ENCODE measurements at places on chromosomes 6 and 20.

DNA sequence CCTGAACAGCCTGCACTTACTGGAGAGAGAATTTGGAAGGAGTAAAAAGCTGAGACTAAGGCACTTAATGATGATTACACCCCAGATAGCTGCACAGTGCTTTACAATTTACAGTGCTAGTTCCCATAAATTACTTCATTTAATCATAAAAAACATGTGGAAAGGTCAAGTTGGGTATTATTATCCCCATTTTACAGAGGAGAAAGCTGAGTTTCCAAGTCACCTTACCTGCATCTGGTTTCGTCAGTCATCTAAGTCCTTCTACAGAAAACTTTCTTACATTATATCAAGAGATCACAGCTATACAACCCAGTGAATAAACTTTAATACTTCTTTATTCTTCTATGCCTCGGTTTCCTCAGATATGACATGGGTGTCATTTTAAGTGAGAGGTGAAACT is 3.3 kb downstream of the PTPRK start:
- no peak for DNase-seq

DNA sequence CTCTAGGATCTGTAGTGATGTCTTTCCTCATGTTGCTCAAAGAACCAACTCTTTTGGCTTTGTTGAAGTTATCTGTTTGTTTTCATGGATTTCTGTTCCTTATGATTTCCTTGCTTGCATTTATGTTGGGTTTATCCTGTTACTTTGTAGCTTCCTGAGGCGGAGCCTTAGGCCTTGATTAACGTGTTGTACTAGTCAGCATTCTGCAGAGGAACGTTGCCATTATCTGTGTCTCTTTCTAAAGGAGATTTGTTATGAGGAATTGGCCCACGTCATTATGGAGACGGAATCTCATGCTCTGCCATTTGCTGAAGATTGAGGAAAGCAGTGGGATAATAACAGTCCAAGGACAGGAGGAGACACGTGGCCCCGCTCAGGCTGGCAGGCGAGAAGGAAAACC is 29.9 kb downstream of the UCKL1 start:
- DNase-seq = no peak

GRCh38 chr6:157025437-157025836 is 248.3 kb downstream of the ARID1B start:
- DNase-seq = no peak

- no peak for DNase-seq
Observed at GRCh38 chr20:63641146-63641791, 12.0 kb downstream of the STMN3 start.

GRCh38 chr20:47019121-47019824 is 124.6 kb downstream of the EYA2 start:
- no peak for DNase-seq

DNA sequence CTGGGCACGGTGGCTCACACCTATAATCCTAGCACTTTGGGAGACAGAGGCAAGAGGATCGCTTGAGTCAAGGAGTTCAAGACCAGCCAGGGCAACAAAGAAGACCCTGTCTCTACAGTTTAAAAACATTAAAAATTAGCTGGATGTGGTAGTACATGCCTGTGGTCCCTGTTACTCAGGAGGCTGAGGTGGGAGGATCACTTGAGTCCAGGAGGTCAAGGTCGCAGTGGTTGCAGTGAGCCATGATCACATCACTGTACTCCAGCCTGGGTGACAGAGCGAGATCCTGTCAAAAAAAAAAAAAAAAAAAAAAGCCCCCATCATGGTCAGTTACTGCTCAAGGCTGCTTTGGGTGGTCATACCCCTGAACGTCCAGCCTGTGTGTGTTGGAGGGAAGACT is 55.8 kb downstream of the ARHGAP40 start:
- DNase-seq = no peak

DNA sequence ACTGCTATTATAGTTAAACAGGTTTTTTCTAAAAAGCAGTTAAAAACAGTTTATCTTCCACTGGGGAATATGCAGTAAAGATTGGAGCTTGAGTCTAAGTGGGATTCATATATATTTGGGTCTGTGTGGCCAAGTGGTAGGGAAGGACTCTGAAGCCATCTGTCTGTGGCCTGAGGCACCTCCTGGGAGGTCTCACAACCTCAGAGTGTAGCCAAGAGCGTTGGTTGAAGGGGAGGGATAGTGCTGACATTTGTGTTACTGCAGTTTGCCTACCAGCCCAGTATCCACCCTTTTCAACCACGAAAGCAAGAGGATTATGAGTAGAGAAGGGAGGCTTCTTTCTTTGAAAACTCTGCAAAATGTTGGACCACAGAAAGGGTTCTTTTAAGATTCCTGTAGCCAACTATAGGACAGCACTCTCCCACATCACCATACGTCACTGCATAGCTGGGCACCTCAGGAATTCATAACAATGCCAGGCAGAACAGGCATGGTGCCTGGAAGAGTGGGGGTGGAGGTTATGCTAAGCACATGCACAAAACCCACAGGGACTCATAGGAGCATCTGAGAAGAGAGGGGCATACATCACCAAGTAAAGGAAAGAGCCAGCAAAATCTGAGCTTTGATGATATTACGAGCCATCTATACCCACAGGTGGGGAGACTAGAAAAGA is 90.5 kb upstream of the HEY2 start:
- no peak for DNase-seq

GRCh38 chr20:62297449-62298227 is 5.2 kb upstream of the ADRM1 start:
- DNase-seq = no peak

DNA sequence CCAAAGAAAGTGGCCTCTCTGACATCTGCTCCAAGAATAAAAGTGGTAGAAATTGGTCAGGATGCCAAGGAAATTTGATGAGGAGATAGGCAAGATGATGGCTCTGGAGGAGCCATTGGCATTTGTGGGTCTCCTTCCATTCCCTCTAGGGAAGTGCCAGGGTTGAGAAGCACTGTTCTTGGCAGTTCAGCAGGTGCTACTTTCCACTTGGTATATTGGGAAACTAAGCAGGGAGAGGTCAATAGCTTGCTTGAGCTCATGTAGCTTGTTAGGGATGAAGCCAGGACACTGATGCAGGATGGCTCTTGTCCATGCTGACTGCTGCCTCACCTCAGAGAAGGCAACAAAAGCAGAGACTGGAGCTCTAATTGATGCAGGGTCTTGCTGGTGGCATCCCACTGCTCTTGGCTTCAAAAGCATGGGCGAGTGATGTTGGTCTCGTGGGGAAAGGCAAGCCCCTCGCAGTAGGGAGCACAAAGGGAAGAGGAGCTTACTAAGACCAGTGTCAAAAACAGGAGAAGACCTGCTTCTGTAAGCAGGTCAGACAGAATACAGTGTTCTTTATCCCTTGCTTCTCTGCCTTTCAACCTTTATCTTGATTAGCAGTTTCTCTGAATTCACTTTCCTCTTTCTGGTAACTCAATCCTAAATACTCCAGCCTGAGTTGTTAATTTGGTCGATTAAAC is 73.1 kb upstream of the RIPOR2 start:
- DNase-seq = no peak

DNA sequence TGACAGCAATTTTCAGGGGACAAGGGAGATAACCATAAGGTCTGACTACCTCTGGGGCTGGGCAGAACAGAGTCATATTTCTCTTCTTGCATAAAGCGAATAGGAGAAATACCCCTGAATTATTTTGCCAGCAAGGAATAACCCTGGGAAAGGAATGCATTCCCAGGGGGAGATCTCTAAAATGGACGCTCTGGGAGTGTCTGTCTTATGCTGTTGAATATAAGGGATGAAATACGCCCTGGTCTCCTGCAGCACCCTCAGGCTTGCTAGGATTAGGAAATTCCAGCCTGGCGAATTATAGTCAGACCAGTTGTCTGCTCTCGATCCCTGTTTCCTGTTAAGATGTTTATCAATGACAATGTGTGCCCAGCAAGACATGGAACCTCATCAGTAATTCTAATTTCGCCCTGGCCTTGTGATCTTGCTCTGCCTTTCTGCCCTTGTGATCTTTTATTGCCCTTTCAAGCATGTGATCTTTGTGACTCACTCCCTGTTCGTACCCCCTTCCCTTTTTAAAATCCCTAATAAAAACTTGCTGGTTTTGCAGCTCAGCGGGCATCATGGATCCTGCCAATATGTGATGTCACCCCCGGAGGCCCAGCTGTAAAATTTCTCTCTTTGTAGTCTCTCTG is 221.6 kb upstream of the HS3ST5 start:
- DNase-seq = no peak

GRCh38 chr20:34824452-34824805 is 1.0 kb downstream of the NCOA6 start:
- peak; percentile 65 for DNase-seq

Data from neural progenitor cell (in vitro differentiated cells).